ENCODE measurements at places on chromosomes 13 and 19.
A peak's percentile ranks its signal among the peaks of the same experiment; 100 is the strongest.

DNA sequence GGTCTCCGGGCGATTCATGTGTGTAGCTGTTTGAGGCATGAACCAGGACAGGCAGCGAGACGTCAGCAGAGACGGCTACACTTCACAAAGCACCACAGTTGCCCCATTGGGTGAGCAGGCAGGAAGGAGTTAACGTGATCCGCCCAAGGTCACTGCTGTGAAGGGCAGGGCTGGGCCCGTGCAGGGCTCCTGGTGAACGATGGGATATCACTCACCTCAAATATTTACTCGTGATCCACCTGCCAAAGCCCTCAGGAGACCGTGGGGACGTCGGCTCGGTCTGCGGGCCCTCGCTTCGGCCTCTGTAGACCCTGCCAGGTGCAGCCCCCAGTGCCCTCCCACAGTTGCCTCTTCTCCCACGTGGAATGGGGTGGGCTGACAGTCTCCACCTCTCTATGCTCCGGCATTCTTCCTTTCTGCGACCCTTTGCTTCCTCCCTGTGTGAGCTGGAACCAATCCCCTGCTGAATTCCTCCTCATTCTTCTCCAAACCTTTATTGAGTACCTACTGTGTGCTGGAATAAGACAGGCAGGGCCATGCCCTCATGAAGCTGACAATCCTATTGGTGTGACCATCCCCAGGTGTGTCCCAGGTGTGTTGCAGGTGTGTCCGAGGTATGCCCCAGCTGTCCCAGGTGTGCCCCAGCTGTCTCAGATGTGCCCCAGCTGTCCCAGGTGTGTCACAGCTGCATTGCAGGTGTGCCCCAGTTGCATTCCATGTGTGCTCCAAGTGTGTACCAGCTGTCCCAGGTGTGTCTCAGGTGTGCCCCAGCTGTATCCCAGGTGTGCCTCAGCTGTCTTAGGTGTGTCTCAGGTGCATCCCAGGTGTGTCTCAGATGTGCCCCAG lies 2.0 kb upstream of the GRK1 start:
- no peak for DNase-seq

GRCh38 chr19:5504114-5504513 lies 48.9 kb downstream of the ZNRF4 start:
- no peak for DNase-seq

GRCh38 chr13:50812242-50812641 lies 31.2 kb downstream of the DLEU7 start:
- no peak for DNase-seq

GRCh38 chr13:112722433-112723263 lies 32.8 kb downstream of the ATP11A start:
- peak; percentile 21 for DNase-seq

- no peak for DNase-seq
These were observed 4.9 kb downstream of the MEIS3 start for GRCh38 chr19:47414469-47414868.

DNA sequence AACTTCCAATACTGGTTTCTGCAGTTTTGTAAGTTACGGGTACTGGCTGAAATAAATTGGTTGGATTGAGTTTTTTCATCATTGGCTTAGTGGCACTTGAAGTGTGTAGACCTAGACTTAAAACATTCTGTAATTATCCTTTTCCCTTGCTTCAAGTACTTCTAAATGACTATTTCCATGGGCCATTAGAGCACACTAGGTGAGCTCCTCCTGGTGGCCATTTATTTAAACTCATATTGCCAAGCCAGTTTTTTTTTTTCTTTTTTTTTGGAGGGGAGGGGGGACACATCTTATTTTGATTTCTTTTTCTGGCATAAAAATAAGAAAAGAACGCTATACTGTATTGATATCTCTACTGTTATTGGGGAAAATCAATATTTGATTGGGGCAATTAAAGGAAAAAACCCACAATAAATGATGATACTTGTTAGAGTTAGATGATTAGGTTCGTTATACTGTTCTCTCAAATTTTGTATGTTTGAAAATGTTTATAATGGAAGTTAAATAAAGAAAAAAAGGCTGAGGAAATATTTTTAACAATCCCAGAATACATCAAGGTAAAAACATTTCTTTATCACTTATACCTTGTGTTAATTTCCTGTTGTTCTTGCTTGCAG lies 82.9 kb downstream of the PDS5B start:
- no peak for DNase-seq

GRCh38 chr13:75368167-75368566 lies 113.8 kb downstream of the TBC1D4 start:
- DNase-seq, result peak; percentile 48

DNA sequence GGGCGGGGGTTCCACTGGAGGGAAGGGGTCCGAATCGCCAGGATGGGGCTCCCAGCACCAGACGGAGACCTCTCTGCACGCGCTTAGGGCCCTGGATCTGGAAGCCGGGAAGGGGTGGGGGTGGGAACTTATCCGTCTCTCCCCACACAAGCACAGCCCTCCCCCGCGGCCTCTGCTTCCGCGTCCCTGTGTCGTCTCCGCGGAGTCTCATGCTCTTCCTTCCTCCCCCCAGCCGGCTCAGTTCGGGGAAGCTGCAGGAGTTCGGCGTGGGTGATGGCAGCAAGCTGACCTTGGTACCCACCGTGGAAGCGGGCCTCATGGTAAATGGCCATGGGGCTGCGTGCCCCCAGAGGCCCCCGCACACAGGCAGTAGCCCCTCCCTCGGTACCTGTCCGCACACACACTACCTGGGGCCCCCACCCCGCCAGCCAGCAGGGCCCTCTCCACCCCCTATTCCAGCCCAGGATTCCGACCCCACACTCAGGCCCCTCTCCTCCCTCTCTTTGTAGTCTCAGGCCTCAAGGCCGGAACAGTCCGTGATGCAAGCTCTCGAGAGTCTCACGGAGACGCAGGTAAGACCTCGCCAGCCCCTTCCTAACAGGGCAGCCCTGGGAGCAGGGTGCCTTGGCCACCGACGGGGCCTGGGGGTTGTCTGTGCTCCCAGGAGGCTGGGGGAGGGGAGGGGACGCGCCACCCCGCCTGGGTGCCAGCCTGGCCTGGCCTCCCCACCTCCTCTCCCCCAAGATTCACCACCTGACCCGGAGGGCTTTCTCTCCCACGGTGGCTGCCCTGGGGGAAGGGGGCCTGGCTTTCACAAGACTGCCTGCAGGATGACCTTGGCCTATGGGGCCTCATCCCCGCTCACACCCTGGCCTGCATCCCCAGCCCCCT lies 3.2 kb downstream of the MIDN start:
- DNase-seq, result no peak

DNA sequence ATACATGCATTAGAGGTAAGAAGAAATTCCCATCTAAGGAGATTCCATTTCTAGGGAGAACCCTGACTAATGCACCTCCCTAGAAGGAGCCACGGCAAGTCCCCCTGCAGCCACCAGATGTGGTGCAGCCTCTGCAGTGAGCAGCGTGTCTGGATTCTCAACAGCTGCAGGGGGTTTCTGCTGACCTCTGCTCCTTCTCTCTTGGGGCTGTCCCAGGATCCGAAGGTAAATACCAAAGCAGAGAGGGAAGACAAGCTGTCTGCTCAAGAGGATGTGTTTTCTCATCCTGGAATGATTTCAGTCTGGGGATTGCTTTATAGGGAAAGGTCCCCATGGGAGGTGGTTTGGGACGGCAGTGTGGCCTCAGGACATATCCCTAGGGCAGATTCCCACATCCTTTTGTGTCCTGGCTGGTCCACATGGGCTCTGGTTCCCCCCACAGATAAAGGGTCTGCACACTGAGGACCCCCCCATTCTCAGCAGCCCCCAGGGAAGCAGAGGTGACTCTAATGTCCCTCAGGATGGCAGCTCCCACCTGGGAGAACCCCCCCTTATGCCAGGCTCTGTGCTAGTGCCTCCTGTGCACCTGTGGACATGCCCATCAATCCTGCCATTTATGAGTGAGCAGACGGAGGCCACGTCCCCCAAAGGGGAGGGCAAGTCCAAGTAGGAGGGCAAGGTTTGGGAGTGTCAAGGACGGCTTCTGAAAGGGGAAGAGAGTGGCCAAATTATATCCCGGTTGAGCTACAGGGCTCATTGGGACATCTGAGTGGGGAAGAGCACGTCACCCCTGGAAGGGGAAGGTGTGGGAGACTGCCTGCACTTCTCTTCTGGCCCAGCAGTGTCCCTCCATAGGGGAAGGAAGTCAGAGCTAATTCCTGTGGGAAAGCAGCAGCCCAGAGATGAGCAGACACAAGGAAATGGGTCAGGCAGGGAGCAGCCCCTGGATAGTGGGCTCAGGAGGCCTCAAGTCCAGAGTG lies 10.2 kb upstream of the OR10H5 start:
- no peak for DNase-seq
